Effector memory CD4-positive, alpha-beta T cell (primary cell): ENCODE measurements at places on chromosomes 3 and 15.
A peak's percentile ranks its signal among the peaks of the same experiment; 100 is the strongest.

GRCh38 chr3:188863999-188864406 is 307.8 kb upstream of the TPRG1 start:
- DNase-seq, result no peak

DNA sequence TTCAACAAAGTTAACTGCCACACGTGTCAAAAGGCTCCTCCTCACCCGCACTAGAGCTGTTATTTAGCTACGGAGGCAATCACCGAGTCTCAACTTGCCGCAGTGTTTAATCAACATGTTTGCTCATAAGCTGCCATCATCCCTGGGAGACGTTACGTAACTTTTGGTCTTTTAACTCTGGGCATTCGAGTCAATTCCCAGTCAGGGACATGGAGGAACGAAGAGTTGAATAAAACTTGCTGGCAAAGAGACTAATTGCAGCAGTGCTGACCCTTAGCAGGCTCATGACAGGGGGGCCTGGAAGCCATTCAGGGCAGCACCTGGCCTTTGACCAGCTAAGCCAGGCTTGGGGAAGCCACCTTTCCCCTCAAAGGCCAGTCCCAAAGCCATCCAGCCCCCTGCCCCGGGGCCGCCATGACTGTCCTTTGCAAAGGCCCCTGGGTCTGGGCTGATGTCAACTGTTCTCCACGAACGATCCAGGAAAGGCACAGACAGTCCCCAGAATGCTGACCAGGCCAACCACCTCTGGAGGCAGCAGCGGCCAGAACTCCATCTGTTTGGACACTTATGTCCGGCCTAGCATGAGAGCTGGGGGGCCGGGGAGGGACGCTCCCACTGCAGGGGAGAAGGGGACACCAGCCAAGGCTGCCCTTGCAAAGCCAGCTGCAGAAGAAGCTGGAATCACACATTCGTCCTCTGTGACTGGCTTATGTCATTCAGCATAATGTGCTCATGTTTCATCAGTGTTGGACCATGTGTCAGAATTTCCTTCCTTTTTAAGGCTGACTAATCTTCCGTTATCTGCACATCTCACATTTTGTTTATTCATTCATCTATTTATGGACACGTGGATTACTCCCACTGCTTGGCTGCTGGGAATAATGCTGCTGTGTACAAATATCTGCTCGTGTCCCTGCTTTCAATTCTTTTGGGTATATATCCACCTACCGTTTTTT is 43.7 kb downstream of the PCSK6 start:
- no peak for DNase-seq

- no peak for DNase-seq
Observed at GRCh38 chr3:104763007-104763406, 603.7 kb upstream of the ALCAM start.

DNA sequence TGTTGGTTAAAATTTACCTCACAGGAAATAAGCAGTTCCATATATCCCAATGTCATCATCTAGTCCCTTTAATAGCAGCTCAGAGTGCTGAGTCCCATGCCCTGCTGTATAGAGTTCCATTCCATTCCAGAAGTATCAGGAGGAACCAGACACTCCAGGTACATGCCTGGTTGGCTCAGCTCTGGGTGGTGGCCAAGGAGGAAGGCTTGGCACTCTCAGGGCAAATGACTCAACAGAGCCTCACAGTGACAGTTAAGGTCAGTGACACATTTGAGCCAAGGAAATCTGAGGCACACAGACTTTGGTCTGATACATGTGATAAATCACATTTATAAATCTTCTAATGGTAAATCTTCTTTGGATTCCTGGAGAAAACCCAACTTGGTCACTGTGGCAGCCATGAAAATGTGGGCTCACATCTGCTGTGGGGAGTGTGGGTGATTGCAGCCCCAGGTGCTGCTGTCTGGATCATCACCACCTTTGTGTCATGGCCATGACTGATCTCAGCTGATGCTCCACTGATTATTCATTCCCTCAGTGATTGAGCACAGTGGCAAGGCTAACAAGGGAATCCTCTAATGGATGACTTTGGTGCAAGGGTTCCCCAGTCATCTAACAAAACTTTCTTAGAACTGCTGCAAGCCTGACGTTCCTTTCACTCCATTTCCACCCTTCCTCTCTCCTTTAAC is 9.3 kb downstream of the HHLA2 start:
- no peak for DNase-seq

DNA sequence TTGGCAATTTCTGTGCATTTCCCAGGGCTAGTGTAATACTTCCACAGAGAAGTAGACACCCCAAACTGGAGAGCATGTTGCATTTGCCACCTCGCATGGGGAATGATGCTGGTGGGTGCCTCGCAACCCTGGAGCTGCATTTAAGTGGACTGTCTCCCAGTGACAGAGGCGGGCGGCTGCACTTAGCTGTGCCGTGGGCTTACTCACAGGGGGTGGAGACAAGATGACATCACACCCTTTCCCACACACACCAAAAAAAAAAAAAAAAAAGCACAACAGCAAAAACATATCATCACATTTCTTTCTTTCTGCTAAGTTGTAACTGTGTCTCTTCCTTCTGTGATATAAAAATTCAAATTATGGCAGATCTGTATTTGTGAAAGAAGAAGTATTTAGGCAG is at the start of gene ABI3BP:
TSS of gene ABI3BP (minus strand) at position 113 of the 400 bp plus-strand sequence. CDS start at position 76, 37 bp downstream.
- no peak for DNase-seq

- no peak for DNase-seq
Observed at GRCh38 chr3:113194823-113195401, 16.4 kb upstream of the BOC start.

- no peak for DNase-seq
Observed at GRCh38 chr15:26115229-26115943, 252.3 kb upstream of the ATP10A start.

DNA sequence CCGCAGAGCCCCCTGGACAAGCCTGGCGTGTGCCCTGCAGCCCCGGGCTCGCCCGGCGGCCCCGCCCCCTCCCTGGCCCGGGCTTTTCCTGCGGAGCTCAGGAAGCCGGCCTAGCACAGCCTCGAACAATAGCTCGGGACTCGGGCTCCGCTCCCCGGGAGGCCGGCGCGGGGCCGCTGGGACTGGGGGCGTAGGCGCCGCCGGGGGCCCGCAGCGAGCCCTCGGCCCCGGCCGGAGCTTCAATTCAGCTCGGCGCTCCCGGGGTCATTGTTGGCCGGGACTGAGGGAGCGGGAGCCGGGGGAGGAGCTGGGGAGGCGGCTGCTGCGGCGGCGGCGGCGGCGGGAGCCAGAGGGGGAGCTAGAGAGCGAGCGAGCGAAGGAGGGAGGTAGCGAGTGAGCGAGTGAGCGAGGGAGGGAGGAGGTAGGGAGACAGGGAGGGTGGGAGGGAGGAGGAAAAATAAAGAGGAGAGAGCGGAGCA is 41.0 kb upstream of the ROPN1 start:
- peak; percentile 19 for DNase-seq

- DNase-seq, result no peak
Observed at GRCh38 chr3:148332509-148332908, 365.2 kb upstream of the AGTR1 start.

DNA sequence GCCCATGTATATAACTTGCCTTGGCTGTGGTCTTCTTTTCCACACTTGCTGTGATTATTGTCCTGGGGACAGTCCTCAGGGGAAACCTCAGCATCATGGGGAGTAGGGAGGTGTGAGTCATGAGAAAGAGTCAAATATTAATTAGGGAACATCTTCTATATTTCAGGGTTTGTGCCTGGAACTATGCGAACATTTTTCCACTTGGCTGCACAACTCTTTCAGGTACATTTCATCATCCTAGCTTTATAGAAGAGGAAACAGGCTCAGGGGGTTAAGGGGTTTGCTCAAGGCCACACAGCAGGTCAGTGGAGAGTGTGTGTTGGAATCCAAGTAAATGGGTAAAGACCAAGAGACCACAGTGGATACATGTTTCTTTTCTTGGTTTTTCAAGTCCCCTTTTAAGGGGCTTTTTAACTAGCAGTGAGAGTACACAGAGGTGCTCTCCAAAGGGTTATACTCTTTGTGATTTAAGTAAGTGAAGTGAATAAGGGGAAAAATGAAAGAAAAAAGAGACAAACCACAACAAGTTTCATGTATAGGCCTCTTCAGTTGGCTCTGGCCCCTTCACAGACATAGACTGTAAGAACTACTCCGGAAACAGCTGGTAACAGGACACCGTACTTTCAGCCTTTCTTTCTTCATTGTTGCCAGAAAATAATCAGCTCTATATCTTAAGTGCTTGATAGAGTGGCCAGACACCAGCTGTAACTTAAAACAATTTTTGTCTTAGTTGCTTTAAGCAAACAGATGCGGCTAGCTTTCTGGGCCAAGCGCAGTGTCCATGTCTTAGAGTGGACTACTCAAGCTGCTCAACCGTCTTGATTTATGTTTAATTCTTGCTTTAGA is 64.6 kb downstream of the EEFSEC start:
- DNase-seq, result no peak

GRCh38 chr15:37166402-37166801 is 66.1 kb upstream of the MEIS2 start:
- DNase-seq, result no peak

GRCh38 chr3:24368605-24369004 is 126.0 kb downstream of the THRB start:
- DNase-seq, result no peak

GRCh38 chr3:73100741-73101559 is 39.5 kb downstream of the EBLN2 start:
- peak; percentile 37 for DNase-seq

- DNase-seq, result no peak
Observed at GRCh38 chr3:57919987-57920386, 88.2 kb upstream of the FLNB start.

- DNase-seq, result no peak
Observed at GRCh38 chr3:141241616-141242376, 10.2 kb downstream of the PXYLP1 start.

- DNase-seq, result no peak
Observed at GRCh38 chr15:69980341-69981059, 117.2 kb downstream of the TLE3 start.

DNA sequence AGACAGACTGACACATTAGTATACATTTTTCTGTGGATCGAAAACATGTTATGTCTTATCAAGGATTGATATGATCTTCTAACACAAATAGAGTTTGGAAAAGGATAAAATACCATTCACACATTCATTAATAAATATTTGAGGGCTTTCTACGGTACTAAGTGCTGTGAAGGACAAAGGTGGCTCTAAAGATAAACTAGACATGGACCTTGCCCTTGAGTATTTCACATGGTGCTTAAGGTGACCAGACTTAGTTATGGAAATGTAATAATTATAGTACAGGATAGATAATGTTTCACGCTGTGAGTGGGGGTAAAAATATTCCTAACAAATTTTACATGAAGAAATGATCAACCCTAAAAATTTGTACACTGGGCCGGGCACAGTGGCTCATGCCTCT is 3.8 kb upstream of the RAP2B start:
- DNase-seq, result no peak

- DNase-seq, result no peak
Observed at GRCh38 chr3:48459331-48459730, 12.8 kb downstream of the ATRIP start.

- no peak for DNase-seq
Observed at GRCh38 chr3:25380222-25380739, 47.8 kb upstream of the RARB start.

DNA sequence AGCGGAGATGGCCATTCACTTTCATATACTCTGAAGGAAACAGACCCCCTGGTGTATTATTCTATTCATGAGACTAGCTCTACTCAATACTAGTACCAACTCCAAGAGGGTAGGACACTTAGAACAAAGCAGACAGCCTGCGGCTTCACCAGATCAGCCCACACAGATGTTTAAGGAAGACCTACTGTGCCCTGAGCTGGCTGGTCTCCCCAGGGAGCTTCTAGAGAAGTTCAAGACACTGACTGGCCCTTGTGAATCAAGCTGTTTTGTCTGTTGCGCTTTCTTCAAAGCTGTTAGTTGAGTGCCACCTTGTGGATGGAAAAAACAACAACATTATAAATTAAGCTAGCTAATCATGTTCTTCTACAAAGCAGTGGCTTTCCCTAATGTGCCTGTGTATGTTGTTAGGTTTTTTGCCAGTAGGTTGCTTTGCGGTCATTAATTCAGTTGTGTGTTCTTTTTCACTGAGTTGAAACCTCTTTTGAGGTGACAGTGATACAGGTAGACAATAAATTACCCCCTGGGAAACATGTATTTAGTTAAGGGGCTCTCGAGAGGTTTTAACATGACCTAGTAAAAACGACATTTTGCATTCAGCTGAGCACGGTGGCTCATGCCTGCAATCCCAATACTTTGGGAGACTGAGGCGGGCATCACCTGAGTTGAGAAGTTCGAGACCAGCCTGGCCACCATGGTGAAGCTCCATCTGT is 64.2 kb upstream of the MYZAP start:
- DNase-seq, result no peak

GRCh38 chr15:90892498-90893174 is 8.3 kb downstream of the FES start:
- no peak for DNase-seq
